ENCODE measurements at places on chromosomes 3 and 15. TPM values are rescaled to one million over a fixed set of nuclear protein-coding genes. Genes with fewer than 3 reads are reported as not detected.

The ZWILCH gene
- 0.98 TPM for total RNA-seq

The LIPH gene
- total RNA-seq, result 0.47 TPM

The FEZF2 gene
- total RNA-seq, result not detected

The AHSG gene
- not detected for total RNA-seq

The HHATL gene
- 908 TPM for total RNA-seq

The ZNF770 gene
- 35.4 TPM for total RNA-seq

The ACKR2 gene
- total RNA-seq, result 0.78 TPM

The DHX36 gene
- 40.1 TPM for total RNA-seq

The GHSR gene
- total RNA-seq, result not detected

The IGF1R gene
- total RNA-seq, result 64.1 TPM

The SERPINI2 gene
- 2.2 TPM for total RNA-seq

The IL17RC gene
- 49.1 TPM for total RNA-seq

The SHC4 gene
- total RNA-seq, result 4.9 TPM

The GLDN gene
- total RNA-seq, result 1.9 TPM

The LIPC gene
- 0.52 TPM for total RNA-seq

The ECE2 gene
- 1.6 TPM for total RNA-seq

The CPN2 gene
- total RNA-seq, result not detected

The ARRDC4 gene
- total RNA-seq, result 34.9 TPM

The GCNT3 gene
- not detected for total RNA-seq

The SOX14 gene
- not detected for total RNA-seq

The CCDC51 gene
- total RNA-seq, result 8.4 TPM

The LRRIQ4 gene
- not detected for total RNA-seq

The ZCWPW2 gene
- 1.2 TPM for total RNA-seq

The SNTN gene
- total RNA-seq, result not detected

The GHRL gene
- total RNA-seq, result not detected

The GAP43 gene
- total RNA-seq, result 1.7 TPM

The CCR5 gene
- 1.1 TPM for total RNA-seq

The FOXB1 gene
- total RNA-seq, result not detected

The CLDN18 gene
- 21.0 TPM for total RNA-seq

The OIP5 gene
- not detected for total RNA-seq

The TCTA gene
- 23.1 TPM for total RNA-seq

The RYR3 gene
- total RNA-seq, result 0.11 TPM

The MYLK gene
- 30.5 TPM for total RNA-seq

The NME9 gene
- not detected for total RNA-seq

The KCNMB3 gene
- total RNA-seq, result 1.1 TPM

The SAXO2 gene
- total RNA-seq, result not detected

The ILDR1 gene
- total RNA-seq, result not detected

The SLC9C1 gene
- 0.35 TPM for total RNA-seq

The TRPM1 gene
- total RNA-seq, result not detected

The PPP2R3A gene
- 49.5 TPM for total RNA-seq

The FANCD2OS gene
- total RNA-seq, result not detected

The TNNC1 gene
- 4,697 TPM for total RNA-seq

The STAB1 gene
- total RNA-seq, result 62.6 TPM

The KLHL40 gene
- 0.63 TPM for total RNA-seq

The WDR93 gene
- 0.20 TPM for total RNA-seq

The ADGRG7 gene
- total RNA-seq, result not detected

The SH3GL3 gene
- total RNA-seq, result not detected

The DUOXA2 gene
- not detected for total RNA-seq

The FSTL1 gene
- total RNA-seq, result 327 TPM

The CACNA2D2 gene
- 6.2 TPM for total RNA-seq

The COL8A1 gene
- total RNA-seq, result 53.8 TPM

The SYNPR gene
- total RNA-seq, result 8.3 TPM

The ALS2CL gene
- total RNA-seq, result 12.5 TPM

The PARP15 gene
- 1.1 TPM for total RNA-seq

The SCG5 gene
- total RNA-seq, result not detected

The ZNF660 gene
- 1.1 TPM for total RNA-seq

The LINGO1 gene
- 7.0 TPM for total RNA-seq

The SEMA3B gene
- 20.0 TPM for total RNA-seq

Data from right atrium auricular region (tissue), 2 donors.